Pancreas (tissue), 10 donors: ENCODE measurements at places on chromosomes 13 and 19. TPM values are rescaled to one million over a fixed set of nuclear protein-coding genes. Genes with fewer than 3 reads are reported as not detected.

The PSG6 gene
- not detected for total RNA-seq

The DIRAS1 gene
- 5.2 TPM for total RNA-seq

The LILRB2 gene
- total RNA-seq = 0.76 TPM

The RASIP1 gene
- total RNA-seq = 9.6 TPM

The DIS3 gene
- 11.5 TPM for total RNA-seq

The GIPC1 gene
- 23.9 TPM for total RNA-seq

- H3K36me3 ChIP-seq = no peaks in the 10 kb centered on the region
- H3K27me3 ChIP-seq = no peaks in the 10 kb centered on the region
- H3K27ac ChIP-seq = no peak overlapping the region
- H3K4me3 ChIP-seq = no peak overlapping the region
- DNase-seq = no peak
- peaks cover 7% of the 10 kb centered on the region for H3K4me1 ChIP-seq
These were observed 289.8 kb upstream of the SPRY2 start for GRCh38 chr13:80630685-80631121.

- no peak overlapping the region for H3K27ac ChIP-seq
- H3K4me3 ChIP-seq = no peak overlapping the region
- no peaks in the 10 kb centered on the region for H3K27me3 ChIP-seq
- no peaks in the 10 kb centered on the region for H3K36me3 ChIP-seq
These were observed 71.7 kb upstream of the GTF3A start for GRCh38 chr13:27352698-27353097.

DNA sequence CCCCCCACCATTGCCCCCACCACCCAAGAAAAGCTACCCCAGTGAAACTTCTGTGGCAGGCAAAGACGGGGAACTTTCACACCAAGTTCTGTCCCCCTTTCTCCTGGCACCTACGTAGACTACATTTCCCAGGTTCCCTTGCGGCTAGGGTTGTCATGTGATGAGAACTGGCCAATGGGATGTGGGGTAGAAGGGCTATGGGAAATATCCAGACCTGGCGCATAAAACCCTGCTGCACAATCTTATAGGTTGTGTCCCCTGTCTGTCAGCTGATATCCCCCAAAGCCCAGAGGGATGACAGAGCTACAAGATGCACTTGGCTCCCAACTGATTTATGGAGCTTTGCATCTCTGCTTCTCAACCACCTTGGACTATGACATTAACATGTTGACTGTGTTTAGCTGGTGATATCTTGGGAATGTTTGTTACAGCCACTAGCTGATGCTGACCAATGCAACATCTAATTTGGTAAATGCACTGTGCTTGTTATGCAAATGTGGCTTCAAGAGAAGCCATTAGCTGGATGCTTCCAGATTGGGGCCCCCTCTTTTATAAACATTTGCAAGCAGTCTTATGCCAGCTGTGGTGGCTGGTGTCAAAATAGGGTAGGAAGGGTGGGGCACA, 6.1 kb downstream of the SH2D3A start:
- no peak for DNase-seq
- H3K4me1 ChIP-seq = no peaks in the 10 kb centered on the region
- peaks cover 6% of the 10 kb centered on the region for H3K36me3 ChIP-seq
- H3K27me3 ChIP-seq = no peaks in the 10 kb centered on the region

GRCh38 chr19:35169221-35169995, 14.9 kb downstream of the FXYD5 start:
- DNase-seq = no peak
- H3K27me3 ChIP-seq = no peaks in the 10 kb centered on the region
- no peak overlapping the region for H3K27ac ChIP-seq
- no peak overlapping the region for H3K4me3 ChIP-seq
- no peaks in the 10 kb centered on the region for H3K4me1 ChIP-seq

GRCh38 chr13:74039154-74039553, 95.0 kb downstream of the KLF12 start:
- H3K4me1 ChIP-seq = no peaks in the 10 kb centered on the region
- no peak overlapping the region for H3K4me3 ChIP-seq
- no peak for DNase-seq
- H3K36me3 ChIP-seq = no peaks in the 10 kb centered on the region
- no peaks in the 10 kb centered on the region for H3K27me3 ChIP-seq

DNA sequence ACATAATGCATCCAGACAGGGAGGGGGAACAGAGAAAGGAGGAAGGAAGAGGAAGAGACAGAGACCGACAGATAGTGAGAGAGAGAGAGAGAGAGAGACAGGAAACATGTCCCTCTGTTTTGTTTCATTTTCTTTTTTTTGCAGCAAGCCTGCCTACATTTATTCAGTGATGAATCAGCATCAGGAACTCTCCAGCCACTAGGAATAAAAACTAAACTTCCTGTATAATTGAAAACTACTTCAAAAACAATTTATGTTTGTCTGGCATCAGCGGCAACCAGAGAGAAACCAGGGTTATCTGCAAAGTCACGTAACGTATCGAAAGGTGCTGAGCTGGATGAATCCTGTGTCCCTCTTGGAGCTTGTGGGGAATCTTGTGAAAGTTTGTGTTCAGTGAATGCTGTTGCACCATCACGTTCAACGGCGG, 148.6 kb upstream of the SOX21 start:
- no peaks in the 10 kb centered on the region for H3K36me3 ChIP-seq
- no peak overlapping the region for H3K27ac ChIP-seq
- no peaks in the 10 kb centered on the region for H3K4me1 ChIP-seq
- no peak for DNase-seq
- H3K27me3 ChIP-seq = no peaks in the 10 kb centered on the region
- no peak overlapping the region for H3K4me3 ChIP-seq

GRCh38 chr19:11931513-11931912, 6.6 kb downstream of the ZNF700 start:
- H3K27me3 ChIP-seq = no peaks in the 10 kb centered on the region
- no peaks in the 10 kb centered on the region for H3K36me3 ChIP-seq
- H3K4me3 ChIP-seq = no peak overlapping the region
- no peak for DNase-seq
